OCI-LY7 (cell line): ENCODE measurements at places on chromosomes 4 and X.

DNA sequence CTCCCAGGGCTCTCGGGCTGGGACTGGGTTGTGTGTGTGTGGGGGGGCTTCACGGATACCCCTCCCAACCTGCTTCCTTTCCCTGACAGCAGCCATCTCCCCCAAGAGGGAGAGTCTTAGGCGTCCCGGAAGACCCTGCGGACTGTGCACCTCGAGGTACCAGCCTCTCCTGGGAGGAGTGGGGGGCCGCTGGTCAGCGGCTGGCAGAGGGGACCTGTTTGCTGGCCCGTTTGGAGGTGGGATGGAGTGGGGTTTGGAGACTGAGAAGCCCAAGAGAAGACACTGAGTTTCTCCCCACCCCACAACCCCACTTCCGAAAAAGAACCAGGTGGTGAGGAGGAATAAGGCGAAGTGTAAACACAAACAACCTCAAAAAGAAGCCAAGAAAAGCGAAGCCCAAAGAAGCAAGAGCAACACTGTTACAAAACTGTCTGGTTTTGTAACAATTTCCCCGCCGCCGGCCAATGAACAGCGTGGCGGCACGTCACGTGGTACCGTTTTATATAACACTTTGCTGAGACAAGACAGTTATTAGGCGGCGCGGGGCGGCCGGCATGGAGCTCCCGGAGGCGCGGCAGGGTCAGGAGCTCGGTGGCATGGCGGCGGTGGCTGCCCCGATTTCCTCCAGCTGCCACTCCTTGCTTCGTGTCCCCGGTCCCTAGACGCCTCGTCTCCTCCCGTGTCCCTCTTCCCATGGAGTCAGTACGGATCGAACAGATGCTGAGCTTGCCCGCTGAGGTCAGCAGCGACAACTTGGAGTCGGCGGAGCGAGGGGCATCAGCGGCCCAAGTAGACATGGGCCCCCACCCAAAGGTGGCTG is at the start of gene LONRF3:
Gene LONRF3, plus strand, starts transcription at position 531 of the 820 bp plus-strand sequence. Its CDS starts 163 bp downstream, at position 694.
- DNase-seq, result peak; percentile 7

GRCh38 chr4:1297456-1298325 is 8.0 kb downstream of the MAEA start:
- DNase-seq, result no peak

- no peak for DNase-seq
Measured at GRCh38 chr4:156778606-156779005, 193.0 kb downstream of the PDGFC start.

GRCh38 chrX:114058988-114059418 is 524.9 kb upstream of the HTR2C start:
- DNase-seq, result no peak

DNA sequence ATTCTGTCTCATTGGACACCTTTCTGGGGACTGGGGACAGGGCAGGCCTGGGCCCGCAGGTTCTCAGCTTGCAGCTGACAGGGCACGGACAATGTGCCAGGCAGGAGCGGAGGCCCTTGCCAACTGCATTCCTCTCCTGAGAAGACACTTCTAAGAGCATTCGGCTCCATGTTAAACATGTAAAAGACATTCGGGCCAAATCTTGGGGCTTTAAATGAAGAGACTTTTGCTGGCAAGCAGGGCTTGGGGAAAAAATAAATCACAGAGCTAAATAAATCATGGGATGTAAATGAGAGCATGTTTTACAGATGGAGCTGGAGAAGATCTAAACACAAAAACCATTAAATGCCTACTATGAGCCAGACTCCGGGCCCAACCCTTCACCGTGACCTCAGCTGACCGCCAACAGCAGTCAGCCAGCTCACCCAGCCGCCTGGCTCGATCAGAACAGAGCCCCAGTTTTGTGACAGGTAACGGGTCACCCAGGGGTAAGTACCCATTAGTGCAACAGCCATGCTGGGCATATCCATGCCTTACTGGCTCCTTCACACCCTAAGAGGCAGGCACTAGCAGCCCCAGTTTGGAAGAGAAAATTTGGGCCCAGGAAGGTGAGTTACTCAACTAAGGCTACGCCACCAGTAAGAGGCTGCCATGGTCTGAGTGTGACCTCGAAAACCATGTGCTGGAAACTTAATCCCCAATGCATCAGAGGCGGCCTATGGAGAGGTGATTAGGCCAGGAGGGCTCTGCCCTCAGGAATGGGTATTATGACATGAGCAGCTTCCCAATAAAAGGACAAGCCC is 14.7 kb downstream of the WDR1 start:
- no peak for DNase-seq

DNA sequence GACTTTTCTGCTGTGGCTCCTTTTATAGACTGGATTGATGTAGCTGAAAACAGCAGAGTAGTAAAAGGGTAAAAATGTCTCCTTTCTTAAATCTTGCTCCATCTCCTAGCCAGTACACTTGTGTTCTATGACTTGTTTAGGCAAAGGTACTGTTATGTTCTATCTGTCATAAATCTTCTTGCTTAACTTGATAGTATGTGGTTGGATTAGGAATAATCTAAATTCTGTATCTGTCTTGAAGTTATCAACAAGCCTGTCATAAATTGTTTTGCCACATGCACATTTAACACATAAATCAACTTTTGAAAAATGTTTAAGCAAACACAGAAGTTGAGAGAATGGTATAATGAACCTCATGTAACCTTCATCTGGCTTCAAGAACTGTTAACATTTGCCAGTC is 157.0 kb downstream of the FRAS1 start:
- no peak for DNase-seq

DNA sequence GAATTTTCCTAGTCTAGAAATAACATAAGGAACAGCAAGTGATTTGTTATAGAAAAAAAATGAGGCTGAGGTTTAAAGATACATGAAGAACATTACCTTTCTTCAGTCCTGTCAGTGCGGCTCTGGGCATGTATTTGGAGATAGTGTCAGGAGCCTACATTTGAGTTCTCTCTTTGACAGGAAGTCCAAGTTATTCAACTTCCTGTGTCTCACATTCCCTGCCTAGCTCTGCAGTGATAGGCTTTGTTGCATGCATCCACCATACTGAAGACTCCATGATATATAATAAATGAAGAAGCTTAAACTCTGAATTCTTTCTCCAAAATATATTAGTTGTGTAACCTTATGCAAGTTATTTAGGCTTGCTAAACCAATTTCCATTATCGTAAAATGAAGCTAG is 148.7 kb downstream of the RELL1 start:
- DNase-seq, result no peak

GRCh38 chrX:132063862-132064261 is 40.8 kb downstream of the STK26 start:
- no peak for DNase-seq

GRCh38 chrX:85288992-85289723 is 45.4 kb downstream of the ZNF711 start:
- DNase-seq, result no peak

GRCh38 chr4:1566838-1567518 is 117.1 kb downstream of the FAM53A start:
- no peak for DNase-seq

DNA sequence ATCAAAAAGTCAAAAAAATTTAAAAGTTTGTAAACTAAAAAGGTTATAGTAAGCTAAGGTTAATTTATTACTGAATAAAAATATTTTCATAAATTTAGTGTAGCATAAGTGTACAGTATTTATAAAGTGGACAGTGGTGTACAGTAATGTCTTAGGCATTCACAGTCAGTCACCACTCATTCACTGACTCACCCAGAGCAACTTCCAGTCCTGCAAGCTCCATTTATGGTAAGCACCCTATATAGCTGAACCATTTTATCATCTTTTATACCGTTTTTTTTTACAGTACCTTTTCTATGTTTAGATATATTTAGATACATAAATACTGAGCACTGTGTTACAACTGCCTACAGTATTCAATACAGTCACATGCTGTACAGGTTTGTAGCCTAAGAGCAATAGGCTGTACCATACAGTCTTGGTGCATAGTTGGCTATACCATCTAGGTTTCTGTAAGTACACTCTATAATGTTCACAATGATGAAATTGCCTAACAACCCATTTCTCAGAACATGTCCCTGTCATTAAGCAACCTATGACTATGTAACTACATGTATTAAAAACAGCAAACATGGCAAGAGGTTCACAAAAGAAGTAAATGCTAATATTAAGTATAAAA is 18.6 kb downstream of the ACSL4 start:
- DNase-seq, result no peak

- DNase-seq, result no peak
Measured at GRCh38 chr4:89411539-89412309, 104.1 kb upstream of the GPRIN3 start.

DNA sequence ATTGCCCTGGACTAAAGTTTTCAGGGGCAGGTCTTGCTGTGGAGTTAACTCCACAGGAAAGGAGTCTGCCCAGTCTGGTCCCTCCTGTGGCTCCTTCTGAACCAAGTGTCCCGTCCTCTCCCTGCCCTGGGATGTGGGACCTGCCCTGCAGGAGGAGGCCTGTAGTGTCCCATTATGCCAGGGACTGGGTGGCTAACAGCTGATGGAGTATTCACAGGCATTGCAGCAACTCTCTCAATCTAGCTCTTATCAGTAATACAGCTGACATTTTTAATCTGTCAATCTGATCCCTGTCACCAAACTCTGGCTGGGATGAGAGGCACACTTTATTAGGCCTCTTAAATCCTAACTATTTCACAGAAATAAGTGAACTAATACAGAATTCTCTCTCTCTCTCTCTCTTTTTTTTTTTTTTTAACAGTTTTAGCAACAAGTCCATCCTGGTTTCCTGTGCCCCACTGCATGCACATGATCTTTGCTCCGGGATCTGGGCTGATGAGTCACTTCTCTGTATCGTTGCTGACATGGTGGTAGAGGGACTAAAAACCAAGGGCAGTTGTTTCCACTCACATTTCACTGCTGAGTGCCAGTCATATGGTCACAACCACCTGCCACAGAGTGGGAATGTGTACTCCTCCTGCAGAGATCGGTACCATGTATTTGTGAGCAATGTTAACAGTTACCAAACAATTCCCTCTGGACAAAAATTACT is 39.1 kb downstream of the HAND2 start:
- no peak for DNase-seq

- no peak for DNase-seq
Measured at GRCh38 chrX:37651921-37652452, 33.6 kb upstream of the XK start.

GRCh38 chr4:127448986-127449385 is 183.8 kb upstream of the INTU start:
- no peak for DNase-seq

DNA sequence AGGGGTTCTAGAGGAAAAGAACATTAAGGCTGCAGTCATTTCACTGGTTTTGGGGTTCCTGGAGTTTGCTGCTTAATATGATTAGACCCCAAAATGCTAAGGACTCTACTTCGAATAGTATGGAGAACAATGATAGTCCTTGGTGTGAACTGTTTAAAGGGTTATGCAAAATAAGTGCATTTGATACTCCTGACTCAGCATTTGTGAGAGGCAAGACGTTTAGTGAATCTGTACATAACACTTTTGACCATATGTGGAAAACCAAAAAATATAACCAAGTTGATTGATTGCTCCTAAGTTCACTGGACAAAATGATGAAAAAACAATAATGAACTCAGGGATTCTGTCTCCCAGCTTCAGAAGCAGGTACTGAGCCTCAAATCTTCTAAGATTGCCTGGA is 414.1 kb downstream of the SH3BGRL start:
- no peak for DNase-seq

- peak; percentile 78 for DNase-seq
Measured at GRCh38 chr4:13547485-13548041, 3.3 kb upstream of the NKX3-2 start.

- no peak for DNase-seq
Measured at GRCh38 chr4:172871381-172871780, 297.2 kb upstream of the GALNT7 start.

- DNase-seq, result no peak
Measured at GRCh38 chrX:93985344-93986307, 311.6 kb downstream of the FAM133A start.

DNA sequence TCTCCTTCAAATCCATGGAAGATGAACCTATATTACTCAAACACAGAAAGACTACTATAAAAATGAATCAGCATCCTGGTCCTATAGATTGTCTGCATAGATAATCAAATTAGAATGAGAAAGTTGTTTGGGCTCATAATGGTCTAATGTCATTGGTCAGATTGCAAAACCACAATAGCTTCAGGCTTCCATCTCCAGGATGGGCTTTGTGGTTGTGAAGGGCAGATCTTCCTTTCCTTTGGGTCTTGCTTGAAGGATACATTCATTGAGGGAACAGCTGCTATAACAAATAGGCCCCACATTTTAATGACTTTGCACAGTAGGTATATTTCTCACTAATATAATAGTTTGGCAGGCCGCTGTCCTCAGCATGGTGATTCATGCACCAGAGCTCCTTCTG is 94.3 kb downstream of the REPS2 start:
- DNase-seq, result no peak

- peak; percentile 55 for DNase-seq
Measured at GRCh38 chrX:129655547-129656249, 942 bp upstream of the APLN start.

DNA sequence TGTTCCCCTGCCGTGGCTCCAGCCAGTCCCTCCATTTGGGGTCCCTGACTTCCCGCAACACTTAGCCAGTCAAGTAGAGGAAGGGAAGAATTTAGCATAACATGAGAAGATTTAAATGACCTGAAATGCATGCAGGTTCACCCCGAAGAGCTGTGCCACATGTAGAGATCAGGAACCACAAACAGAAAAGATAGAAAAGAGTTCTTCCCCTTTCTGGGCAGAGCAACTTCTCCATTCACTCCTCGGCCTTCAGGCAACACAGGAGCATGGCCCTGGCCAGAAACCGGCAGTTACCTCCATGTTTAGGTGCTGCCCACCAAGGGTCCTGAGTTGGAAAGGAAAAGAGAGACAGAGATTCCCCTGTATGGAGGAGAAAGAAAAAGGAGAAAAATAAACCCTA is 5.2 kb downstream of the NLRP2B start:
- DNase-seq, result no peak

- DNase-seq, result no peak
Measured at GRCh38 chrX:133493366-133493765, 78.1 kb upstream of the GPC4 start.

DNA sequence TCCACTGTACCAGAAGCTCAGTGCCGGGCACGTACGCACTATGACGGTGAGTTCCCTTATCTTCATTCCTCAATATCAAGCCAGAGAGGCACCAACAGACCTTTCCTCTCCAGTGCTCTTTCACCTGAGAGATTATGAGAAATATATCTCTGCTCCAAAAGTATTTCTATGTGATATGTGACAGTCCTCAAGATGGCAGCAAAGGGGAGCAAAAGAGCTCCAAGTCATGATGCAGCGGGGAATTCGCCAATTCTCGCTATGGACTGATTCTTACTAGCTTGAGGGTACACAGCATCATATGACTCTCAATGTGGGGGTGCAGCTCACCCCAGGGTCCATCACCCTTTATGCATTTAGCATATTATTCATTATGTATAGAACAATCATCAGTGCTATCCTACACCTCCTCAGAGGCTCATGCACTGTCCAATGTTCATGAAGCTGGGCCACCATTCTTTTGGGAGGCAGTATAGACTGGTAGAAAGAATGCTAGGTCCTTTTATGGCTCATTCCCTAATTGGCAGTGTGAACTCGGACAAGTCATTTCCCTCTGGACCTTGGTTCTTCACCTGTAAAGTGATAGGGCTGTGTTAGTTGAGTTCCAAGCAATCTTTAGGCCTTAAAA is 12.8 kb upstream of the IQSEC2 start:
- DNase-seq, result peak; percentile 4

GRCh38 chrX:149910178-149910695 is 19.1 kb upstream of the HSFX4 start:
- no peak for DNase-seq
